ENCODE measurements at places on chromosomes 7 and 10. TPM values are rescaled to one million over a fixed set of nuclear protein-coding genes. Genes with fewer than 3 reads are reported as not detected.

- DNase-seq, result no peak
Observed at GRCh38 chr10:58930500-58930899, 245.9 kb upstream of the PHYHIPL start.

Gene NOS3
- 0.82 TPM for total RNA-seq

Gene DPP6
- total RNA-seq, result 56.3 TPM

Gene KLF6
- 67.3 TPM for total RNA-seq

Gene HABP2
- not detected for total RNA-seq

Gene ALOX5
- total RNA-seq, result 1.2 TPM

Gene RHOBTB1
- 30.2 TPM for total RNA-seq

Gene DNA2
- total RNA-seq, result 39.1 TPM

DNA sequence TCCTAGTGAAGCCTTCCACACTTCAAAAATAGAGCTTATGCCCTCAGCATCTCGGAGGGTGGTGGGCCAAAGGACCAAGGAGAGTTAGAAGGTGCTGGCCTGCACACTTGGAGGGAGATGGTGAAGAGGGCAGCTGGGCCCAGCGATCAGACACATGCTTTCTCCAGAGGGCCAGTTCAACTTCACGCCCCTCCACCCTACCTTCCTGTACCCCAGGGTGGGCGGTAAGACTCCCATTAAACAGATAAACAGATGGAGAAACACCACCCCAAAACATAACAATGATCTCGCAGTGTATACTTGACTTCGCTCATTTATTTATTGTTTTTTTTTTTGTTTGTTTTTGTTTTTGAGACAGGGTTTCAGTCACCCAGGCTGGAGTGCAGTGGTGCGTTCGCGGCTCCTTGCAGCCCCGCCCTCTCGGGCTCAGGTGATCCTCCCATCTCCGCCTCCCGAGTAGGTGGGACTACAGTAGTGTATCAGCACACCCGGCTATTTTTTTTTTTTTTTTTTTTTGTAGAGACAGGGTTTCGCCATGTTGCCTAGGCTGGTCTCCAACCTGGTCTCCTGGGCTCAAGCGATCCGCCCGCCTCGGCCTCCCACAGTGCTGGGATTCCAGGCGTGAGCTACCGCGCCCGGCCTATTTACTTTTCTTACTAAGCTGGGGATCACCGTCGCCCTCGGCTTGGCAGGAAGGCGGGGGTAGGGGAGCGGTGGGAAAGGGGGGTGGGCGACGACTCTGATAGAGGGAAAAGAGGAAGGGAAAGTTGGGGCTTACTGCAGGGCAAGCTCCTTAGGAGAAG lies 1.8 kb downstream of the C10orf95 start:
- DNase-seq, result no peak

Gene PDCD11
- total RNA-seq, result 23.6 TPM

Gene PDE6C
- total RNA-seq, result not detected

DNA sequence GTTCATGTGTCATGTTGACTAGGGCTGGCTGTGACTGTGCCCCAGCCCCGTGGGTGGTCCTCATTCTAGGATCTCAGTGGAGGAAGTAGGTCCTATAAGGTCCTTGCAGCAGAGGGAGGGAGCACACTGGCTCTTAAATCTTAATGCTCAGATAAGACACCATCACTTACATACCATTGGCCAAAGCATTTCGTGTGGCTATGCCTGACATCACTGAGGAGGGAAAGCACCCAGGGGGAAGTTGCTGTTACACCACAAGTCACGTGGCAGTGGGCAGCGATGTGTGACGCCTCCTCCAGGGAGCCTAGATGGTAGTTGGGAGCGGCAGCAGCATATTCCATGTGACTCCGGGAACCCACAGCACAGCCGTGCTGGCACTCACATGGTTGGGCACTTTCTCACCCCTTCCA lies 224.7 kb upstream of the SH2B2 start:
- no peak for DNase-seq

- DNase-seq, result no peak
Observed at GRCh38 chr7:135905858-135906257, 71.3 kb downstream of the MTPN start.

- DNase-seq, result no peak
Observed at GRCh38 chr10:11898372-11899066, 75.4 kb downstream of the PROSER2 start.

DNA sequence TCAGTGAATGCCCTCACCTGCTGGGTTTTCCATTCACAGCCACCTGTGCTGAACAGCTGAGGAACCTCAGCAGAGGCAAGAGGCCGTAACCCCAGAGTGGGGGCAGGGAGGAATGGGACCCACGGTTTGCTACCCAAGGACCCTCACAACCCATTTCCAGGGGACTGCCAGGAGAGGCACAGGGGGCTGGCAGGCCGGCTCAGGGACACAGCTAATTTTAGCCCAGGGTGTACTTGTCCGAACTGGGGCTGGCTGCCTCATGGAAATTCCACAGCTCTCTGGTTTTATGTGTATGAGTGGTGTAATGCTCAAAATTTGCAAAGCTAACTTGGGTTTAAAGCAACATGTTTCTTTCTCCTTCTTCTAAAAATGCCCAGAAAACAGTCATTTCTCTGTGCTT lies 42.2 kb downstream of the MINDY4 start:
- DNase-seq, result no peak

Gene CARD11
- total RNA-seq, result 0.41 TPM

DNA sequence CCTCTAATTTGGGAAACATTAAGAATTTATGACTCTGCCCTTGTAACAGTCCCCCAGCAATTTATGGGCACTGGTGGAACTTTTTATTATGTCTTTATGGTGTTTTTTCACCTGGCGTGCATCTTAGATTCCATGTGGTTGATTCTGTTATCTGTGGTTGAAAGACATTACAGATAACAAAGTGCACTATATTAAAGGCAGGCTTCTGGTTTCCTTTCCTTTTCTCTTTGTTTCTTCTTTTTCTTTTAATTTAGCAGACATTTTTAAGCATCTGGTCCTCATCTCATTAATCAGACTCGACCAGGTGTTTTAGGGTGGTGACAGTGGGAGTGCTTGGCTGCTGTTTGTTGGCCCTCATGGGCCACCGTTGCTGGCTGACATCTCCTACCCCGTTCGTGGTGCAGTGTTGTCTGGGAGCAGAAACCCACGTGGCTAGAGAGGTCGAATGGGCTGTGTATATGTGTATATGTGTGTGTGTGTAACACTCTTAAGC lies 77.4 kb downstream of the LRMDA start:
- DNase-seq, result no peak

DNA sequence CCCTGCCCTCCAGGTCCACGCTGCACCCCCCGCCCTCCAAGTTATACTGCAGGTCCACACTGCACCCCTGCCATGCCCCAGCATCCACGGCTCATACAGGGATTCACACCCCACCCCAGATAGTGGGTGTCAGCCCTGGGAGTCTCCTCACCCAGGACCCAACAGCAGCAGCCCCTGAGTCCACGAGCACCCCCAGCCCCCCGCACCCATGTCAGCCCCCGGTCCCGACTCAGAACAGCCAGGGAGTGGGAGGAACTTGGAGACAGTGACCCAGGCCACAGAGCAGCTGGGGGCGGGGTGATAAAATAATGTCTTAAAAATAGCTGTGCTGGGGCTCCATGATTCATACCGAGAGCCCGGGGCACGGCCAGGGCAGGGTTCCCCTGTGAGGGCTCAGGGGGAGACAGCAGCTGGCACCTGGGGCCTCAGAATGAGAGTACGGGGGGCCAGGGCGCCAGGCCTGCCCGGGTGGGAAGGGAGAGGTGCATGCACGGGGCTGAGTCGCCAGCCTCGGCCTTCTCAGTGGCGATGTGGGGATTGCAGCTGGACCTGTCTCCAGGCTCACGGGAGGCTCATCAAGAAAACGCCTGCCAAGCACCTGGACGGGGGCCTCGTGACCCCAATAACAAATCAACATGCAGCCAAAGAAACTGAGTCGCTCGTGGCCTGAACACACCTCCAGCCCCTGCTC lies 29.8 kb downstream of the ADAP1 start:
- no peak for DNase-seq

Gene SH2B2
- total RNA-seq, result 10.2 TPM

- no peak for DNase-seq
Observed at GRCh38 chr10:75034131-75034512, 77.3 kb upstream of the SAMD8 start.

- DNase-seq, result no peak
Observed at GRCh38 chr10:100192350-100192749, 6.5 kb upstream of the ERLIN1 start.

Gene CALCR
- under 0.01 TPM for total RNA-seq

DNA sequence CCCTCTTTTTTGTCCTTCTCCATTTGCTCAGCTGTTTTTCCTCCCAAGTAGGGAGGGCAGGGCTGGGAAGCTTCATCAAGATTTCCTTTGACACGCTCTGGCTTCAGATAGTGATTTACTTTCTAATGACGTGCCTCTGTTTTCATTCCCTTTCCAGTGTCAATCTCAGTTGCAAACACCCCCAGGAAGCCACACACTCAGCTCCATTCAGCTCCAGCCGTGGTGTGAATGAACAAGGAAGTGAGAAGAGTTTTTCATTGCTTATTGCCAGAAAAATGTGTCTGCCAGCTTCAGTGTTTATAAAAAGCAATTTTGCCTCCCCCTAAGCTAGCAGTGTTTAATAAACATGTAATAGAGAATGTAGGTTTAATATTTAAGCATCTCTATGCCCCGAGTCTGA lies 108.7 kb upstream of the DPP6 start:
- DNase-seq, result peak; percentile 19

DNA sequence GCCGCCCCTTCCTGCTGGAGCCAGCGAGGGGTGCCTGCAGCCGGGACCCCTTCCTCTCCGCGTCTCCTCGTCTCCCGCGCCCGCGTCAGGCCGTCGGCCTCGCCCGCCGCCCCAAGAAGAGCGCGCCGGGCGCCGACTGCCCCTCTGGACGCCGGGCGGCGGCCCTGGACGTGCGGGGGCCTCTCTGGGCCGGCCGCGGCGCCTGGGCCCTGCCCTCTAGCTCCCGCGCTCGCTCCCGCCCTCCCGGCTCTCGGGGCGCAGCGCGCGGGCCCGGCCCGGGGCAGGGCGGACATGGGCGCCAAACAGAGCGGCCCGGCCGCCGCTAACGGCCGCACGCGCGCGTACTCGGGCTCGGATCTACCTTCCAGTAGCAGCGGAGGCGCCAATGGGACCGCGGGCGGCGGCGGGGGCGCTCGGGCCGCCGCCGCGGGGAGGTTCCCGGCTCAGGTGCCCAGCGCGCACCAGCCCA lies 704 bp downstream of the ZNRF2 start:
- peak; percentile 11 for DNase-seq

- no peak for DNase-seq
Observed at GRCh38 chr10:74076961-74077360, 73.7 kb downstream of the AP3M1 start.

Gene STAMBPL1
- total RNA-seq, result 8.6 TPM

DNA sequence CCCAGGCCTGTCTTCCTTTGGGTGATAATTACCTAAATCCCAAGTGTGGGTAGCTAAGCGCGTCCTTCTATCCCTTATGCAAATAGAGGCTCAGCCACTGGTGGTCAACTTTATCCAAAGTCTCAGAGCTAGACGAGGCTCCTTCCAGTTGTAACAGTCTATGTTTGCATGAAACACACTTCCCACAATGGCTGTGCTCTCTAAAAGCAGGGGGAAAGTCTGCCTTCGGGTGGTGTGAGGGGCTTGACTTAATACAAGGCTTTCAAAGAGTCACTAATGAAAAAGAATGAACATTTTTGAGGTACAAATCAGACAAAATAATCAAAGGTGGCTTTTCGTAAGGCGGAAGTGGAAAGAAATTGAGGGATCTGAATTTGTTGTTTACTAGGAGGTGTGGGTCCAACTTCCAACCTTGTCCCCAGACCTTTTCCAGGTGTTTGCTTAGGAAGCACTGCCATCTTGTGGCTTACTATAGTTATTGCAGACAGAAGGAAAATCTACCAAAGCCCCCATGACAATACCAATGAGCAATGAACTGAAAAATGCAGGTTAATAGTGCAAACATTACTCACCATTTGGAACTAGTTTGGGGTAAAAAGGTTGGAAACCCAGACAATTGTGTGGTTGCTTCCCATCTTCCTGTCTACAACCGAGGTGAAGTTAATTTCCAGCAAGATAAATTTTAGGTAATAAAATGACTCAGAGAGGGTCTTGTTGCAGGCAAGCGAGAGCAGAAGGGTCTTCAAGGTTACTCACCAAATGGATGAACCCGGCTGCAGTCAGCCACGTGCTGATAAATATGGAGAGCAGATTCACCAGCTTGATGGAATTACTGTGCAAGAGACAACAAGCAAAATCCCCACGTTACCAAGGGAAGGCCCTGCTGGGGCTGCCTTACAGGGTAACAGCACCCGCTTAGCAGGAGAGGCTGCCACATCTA lies 525.7 kb downstream of the KCNMA1 start:
- peak; percentile 8 for DNase-seq

Gene RNF133
- 0.41 TPM for total RNA-seq

Gene FAM25A
- not detected for total RNA-seq

DNA sequence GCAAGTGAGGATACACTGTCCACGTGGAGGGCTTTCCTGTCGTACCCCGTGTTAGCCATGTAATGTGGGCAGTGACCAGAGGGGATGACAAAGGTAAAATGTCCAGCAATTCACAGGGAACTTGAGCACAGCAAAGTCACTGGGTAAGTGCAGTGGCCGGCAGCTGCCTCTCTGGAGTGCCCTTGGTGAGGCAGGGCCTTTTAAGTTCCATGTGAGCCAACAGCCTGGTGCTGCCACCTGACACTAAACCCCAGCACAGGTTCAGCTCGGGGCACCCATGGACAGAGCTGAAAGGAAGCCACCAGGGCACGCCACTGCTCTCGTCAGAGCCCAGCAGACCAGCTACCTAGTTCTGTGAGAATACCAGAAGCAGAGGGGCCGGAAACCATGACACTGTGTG lies 168.3 kb downstream of the PRKAG2 start:
- DNase-seq, result no peak

DNA sequence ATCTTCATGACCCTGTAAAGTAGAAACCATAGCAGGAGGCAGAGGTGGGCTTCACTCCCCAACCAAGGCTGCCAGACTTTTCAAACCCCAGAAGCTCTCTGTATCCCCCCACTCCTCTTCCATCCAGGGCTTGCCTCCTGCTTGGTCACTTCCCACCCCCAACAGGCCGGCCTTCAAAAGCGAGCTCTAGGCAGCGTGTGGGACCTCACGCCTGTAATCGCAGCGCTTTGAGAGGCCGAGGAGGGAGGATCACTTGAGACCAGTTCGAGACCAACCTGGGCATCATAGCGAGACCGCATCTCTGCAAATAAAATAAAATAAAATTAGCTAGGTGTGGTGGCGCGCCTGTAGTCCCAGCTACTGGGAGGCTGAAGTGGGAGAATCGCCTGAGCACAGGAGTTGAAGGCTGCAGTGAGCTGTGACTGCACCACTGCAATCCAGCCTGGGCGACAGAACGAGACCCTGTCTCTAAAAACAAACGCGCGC lies 743 bp upstream of the POR start:
- no peak for DNase-seq

All from frontal cortex (tissue), 4 donors.